ENCODE measurements at places on chromosomes 12 and 14.

GRCh38 chr12:110809149-110809548 is 37.6 kb upstream of the CCDC63 start:
- no peak for DNase-seq

GRCh38 chr14:100325958-100326357 is 2.8 kb downstream of the SLC25A47 start:
- DNase-seq = no peak

- DNase-seq = no peak
These were observed 19.6 kb upstream of the ATP5MC2 start for GRCh38 chr12:53695152-53696145.

GRCh38 chr12:41476499-41477439 is 288.6 kb downstream of the PDZRN4 start:
- DNase-seq = no peak

DNA sequence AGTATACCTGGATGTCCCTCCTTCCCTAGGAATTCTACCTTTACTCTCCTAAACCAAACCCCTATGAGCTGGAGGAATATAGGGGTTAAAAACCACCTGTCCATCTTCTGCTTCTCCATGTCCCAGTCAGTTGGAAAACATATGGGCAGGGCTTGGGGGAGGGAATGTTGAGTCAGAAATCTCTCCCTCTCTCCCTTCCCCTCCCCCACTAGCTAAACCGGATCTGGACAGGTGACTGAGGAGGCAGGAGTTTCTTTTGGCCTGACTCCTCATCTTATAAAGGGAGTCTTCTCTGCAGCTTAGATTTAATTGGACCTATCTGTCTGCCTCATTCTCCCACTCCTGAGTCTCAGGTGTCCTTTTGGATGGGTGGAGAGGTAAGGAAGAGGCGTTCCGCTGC is 6.1 kb downstream of the ERBB3 start:
- no peak for DNase-seq

GRCh38 chr12:91617818-91618217 is 435.2 kb upstream of the DCN start:
- no peak for DNase-seq

DNA sequence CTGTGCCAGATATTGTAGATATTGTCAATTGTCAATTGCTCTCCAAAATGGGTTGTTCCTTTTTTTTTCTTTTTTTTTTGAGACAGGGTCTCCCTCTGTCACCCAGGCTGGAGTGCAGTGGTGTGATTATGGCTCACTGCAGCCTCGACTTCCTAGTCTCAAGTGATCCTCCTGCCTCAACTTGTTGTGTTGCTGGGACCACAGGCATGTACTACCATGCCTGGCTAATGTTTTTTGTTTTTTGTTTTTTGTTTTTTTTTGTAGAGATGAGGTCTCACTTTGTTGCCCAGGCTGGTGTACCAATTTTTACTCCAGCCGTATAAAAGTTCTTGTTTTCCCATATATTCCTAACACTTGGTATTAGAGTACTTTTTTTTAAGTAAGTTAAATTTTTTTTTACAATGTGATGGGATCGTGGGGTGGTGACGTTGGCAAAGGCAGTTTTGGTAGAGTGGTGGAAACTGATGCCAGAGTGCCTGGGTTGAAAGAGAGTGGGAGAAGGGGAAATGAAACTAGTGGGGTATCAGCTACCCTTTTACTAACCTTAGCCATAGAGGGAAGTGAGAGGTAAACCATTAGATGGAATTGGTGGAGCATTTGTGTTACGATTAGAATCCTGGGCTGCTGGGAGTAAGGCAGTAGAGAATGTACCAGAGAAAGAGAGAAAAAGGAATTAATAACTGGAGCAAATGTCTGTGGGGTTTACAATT is 33.0 kb upstream of the CFAP54 start:
- DNase-seq = no peak

DNA sequence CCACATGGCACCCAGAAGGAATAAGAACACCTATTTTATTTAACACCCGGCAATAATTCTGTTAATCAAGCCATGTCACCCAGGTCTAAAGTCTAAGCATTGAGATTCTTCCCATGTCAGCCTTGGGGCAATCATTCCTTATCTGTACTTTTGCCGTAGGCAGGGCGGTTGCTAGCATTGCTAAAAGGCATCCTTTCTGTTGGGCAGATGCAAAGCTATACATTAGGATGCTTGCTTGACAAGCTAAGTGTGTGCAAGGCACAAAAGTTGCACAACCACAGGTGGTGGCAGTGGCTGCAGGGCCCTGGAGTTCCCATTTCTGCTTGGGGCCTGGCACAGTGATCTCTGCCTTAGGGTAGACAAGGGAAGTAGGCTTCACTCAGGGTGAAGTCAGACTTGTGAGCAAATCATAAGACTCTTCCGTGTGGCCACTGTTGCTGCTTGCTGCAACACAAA is 12.5 kb upstream of the GALNT6 start:
- DNase-seq = no peak

DNA sequence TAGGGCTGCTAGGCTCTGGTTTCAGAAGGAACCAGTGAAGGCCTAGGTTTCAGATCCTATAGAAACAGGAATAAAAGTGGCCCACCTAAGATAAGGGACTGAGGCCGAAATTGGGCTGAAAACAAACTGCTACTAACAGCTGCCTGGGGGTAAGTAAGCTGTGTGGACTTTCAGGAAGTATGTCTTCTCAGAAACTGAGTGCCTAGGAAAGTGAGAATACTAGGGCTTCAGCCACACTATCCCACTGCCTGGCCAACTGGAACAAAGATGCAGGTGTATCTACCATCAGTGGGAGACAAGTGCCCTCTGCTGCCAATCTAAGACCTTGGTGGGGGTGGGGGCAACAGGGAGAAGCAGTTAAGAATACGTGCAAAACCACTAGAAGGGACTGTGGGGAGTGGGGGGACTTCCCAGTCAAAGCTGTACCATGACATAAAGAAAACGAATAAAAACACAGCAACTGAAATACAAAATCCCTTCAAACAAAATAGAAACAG is 82.5 kb downstream of the MED13L start:
- no peak for DNase-seq

- no peak for DNase-seq
These were observed 11.0 kb downstream of the PAPLN start for GRCh38 chr14:73248108-73248868.

DNA sequence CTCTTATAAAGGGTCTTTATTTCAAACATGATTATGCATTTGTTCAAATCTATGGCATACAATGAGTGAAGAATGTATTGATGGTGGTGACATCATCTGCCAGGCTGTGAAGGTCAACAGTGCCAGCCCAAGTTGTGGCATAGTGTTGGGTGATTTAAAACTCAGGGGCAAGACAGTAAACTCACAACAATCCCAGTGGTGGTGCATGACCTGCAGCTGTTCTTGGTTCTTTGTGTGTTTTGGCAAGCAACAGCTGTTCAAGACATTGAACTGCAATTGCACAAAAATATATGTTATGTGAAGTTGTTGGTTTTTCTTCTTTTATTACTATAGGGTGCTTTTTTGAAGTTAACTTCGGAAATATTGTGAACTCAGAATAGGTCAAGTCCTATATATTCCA is 851.6 kb downstream of the NRXN3 start:
- DNase-seq = no peak

DNA sequence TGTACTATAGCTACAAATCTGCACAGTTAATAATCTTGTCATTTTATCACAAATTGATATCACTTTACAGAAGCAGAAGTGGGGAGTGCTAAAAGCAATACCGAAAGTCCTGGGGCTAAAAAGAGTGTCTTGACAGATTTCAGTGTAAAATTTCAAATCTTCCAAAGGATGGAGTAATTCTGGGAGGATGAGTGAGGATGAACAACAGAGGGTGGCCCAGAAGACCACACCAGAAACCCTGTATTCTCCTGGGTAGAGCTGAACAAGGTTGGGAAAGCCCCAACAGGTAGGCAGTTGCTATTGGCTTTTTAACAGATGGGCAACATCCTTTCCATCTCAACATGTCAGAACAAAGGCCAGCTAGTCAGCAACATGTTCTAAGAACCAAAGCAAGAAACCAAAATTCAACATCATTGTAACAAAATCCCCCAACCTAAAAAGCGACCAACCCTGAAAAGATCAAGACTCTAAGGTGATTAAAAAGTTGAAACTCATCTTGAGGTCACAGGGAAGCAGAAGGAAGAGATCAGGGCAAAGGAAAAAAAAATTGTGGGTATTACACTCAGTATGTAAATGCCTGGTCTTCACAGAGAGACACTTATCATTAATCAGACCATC is 38.8 kb downstream of the CBX5 start:
- no peak for DNase-seq

DNA sequence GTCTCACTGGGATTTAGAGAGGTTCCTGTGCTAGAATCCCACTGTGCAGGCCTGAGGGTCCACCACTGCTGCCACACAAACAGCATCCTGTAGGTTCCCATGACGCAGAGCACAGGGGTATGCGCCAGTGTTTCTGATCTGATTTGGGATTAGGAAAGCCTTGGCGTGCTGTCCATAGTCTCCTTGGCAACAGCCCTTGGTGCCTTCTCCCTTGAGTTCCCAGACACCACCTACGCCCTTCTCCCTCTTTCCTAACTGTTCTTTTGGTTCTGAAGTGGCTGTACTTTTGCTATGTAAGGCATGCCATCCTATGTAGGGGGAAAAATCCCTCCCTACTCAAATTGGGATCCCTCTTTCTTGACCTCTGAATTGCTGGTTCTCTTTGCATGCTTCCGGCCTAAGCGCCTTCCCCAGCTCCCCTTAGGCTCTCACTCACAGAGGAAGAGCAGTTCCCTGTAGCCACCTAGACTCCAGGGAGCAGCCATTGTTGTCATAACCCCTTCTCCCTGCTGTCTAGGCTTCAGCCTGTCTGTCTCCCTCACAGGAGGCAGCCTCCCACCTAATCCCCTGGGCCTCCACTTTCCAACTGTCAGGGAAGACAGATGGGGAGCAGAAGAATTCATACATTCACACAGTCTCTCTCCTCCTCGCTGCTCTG is 14.8 kb upstream of the RIC8B start:
- no peak for DNase-seq

- peak; percentile 12 for DNase-seq
These were observed 3.7 kb downstream of the DHRS7 start for GRCh38 chr14:60161196-60162107.

DNA sequence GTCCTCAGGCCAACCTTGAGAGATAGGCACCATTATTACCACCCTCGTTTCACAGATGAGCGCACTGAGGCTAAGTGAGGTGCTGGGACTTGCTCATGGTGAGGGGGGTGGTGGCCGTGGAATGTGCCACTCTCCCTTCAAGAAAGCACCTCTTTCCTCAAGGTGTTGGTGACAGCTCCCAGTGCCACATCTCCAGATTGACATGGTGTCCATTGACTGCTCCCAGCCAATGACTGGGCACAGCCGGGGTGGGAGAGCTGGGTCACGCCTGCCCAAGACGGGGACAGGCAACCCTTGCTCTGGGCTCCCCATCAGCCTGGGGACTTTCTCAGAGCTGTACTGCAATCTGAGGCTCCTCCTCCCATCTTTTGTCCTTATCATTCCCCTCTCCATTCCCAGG is 21.0 kb upstream of the MYL2 start:
- no peak for DNase-seq

DNA sequence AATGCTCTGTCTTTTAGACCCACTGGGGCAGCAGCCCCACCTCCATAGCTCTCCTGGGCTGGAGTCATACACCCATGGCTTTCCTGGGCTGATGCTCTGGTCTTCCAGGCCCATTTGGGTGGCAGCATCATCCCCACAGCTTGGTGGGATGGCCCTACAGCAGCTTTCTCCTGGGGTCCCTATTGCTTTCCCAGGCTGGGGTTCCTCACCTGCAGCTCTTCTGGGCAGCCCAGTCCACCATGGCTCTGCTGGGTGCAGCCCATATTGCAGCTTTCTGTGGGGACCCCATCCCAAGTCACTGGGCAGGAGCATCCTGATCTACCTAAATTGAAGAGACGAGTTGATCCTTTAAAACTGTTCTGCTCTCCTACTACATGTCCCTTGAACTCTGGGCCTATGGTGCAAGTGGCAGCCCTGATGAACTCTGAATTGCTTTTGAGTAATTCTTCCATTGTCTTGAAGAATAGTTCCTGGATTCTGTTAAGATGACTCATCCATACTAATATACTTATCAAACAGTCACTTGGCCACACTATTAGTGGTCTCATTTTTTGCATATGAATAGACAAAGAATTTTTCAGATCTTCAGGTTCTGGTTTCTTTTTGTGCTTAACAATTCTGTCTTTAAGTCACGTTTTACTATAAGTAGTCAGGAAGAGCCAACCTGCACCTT is 390.1 kb downstream of the DPF3 start:
- no peak for DNase-seq

GRCh38 chr12:13373803-13374202 is 177.3 kb downstream of the EMP1 start:
- DNase-seq = no peak

DNA sequence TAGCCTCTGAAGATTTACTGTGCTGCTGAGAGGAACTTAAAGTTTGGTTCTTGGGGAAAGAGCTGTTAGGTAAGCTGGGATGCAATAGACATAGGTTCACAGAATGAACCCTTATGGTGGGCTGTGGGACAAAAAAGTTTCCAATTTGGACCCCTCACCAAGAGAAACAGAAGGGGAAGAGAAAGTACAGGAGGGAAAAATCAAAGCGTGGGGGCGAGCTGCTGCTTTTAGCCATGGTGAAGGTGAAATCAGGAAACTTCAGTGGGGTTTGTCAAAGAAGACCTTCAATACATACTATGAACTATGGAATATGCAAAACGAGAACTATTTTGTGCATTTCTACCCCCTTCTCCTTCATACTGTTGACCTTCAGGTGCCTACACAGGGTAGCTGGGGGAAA is 10.6 kb upstream of the NINJ2 start:
- no peak for DNase-seq

- no peak for DNase-seq
These were observed at the start of gene TAS2R9 for GRCh38 chr12:10810068-10810467. Gene TAS2R9 (minus strand): TSS chr12:10810168. CDS start chr12:10810075, 93 bp downstream.

DNA sequence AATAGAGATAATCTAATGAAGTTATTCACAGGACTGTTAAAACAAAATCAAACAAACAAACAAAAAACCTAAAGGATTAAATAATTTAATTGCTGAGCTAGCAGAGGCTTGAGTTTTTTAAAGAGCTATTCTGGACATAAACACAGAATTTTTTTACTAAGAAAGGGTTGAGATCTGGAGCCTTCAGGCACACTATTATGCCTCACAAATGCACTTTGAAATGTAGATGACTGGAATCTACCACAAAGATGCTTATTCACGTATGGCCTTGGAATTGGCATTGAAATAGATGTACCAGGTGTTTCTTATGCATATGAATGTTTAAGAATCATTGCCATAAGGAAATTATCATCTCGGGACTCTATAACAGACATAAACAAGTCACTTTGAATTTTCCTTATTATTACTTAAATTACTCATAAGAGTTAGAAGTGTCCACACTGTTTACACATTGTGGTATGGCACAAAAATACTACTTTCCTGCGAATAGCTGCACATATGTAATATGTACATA is 21.6 kb downstream of the PUS7L start:
- DNase-seq = no peak

DNA sequence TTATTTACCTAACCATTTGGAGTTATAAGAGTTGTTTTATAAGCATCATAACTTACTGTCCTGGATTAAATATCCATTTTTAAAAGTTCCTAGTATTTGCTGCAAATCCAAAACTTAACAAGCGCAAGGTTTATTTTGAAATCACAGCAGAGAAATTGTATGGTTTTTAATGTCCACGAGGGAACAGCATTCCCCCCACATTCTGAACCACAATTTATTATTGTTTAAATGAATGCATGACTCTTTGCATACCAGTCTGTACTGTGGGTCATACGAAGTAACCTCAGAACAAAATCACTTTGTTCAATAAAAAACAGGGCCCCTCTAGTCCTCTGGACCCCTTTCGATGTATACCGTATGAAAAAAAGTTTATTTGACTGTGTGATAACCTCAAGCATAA is 75.9 kb downstream of the DACT1 start:
- no peak for DNase-seq

All from SHP77 treated with DMSO at 0.1 percent for 48 hours (cell line).